ENCODE measurements at places on chromosomes 7 and 10.

DNA sequence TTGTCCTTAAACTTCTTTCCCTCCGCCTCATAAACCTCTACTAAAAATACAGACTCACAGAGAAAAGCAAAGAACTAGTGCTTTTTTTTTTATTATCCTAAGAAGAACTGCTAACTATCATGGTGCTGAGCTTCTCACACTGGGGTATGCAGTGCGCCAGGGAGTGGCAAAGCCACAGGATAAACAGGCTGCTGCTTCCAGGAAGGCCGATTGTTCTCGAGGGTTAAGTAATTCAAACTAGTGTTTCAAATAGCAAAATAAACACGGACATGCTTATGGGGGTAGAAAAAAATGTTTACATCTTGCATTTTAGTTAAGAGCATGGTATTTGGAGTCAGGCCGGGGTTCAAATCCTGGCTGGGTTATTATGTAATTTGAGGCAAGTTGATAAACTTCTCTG is 157.0 kb downstream of the TAX1BP1 start:
- no peak for DNase-seq

- no peak for DNase-seq
Observed at GRCh38 chr7:2759736-2760097, 71.7 kb downstream of the AMZ1 start.

DNA sequence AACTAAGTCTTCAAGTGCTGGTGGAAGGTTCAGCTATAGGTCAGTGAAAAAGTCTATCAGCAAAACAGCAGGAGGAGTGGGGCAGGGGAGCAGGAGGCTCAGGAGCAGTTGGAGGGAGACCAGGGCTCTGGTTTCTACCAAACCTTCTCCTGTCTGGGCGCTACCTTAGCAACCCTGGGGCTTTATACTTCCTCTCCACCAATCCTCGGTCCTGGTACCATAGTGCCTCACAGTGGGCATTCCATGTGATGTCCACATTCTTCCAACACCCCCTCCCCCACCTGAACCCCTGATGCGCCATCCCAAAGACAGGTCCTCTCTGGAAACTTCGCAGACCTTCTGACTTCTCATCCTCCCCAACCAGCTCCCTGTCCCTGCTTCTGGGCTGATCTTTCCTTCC is 25.3 kb upstream of the ACSM6 start:
- no peak for DNase-seq

- no peak for DNase-seq
Observed at GRCh38 chr7:105250706-105251105, 138.0 kb downstream of the SRPK2 start.

DNA sequence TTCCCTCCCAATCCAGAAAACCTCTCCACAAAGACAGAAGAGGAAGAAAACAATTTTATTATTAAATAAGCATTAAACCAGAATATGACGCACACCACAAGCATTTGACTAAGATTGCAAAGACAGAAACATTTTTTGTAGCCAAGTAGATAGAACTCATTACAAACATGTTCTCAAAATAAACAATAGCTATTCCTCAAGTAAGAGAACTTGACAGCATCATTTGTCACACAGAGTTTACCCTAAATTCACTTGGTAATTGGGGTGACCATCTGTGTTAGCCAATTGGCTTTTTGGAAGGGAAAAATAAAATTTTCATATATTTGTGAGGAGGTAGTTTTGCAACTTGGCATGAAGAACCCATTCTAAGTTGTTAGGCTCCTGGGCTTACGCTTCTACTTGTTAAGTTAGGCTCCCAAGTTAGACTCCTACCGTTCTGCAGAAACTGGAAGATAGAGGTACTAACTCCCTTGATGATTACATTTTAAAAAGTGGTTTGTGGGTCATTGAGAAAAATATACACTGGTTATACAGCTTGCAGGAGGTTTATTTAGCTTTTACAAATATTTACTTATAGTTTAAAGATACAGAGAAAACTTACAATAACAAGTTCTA is 618.6 kb upstream of the CNTNAP2 start:
- DNase-seq, result no peak

- DNase-seq, result no peak
Observed at GRCh38 chr7:99383791-99384370, 9.4 kb downstream of the ARPC1B start.

DNA sequence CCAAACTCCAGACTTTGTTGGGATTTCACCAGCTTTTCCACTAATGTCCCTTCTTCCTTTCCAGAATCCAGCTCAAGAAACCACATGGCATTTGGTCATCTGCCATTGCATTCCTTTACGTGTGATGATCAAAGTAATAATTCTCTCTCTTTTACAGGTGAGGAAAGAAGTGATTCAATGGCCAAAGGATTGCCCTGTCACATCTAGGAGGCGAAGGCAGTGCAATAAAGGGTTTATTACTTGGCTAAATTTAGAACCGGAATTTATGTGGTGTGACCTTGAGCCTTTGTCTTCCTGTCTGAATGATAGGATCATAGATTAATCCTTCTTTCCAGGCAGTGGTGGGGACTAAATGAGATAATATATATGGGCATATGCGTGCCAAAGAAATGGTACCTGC is 58.3 kb upstream of the COBL start:
- no peak for DNase-seq

All from GM23248 (cell line).